NCI-H510A (cell line): ENCODE measurements at places on chromosomes 12 and 14.

GRCh38 chr12:2693980-2694610, 100.7 kb upstream of the FKBP4 start:
- DNase-seq = no peak

- DNase-seq = no peak
Measured at GRCh38 chr12:27666510-27666909, 29.7 kb upstream of the REP15 start.

GRCh38 chr14:85039353-85039626, 490.7 kb upstream of the FLRT2 start:
- DNase-seq = no peak

- no peak for DNase-seq
Measured at GRCh38 chr12:92070864-92071445, 74.7 kb downstream of the BTG1 start.

- peak; percentile 79 for DNase-seq
Measured at GRCh38 chr14:90483571-90483974, 86.7 kb downstream of the CALM1 start.

- DNase-seq = no peak
Measured at GRCh38 chr12:11686120-11686519, 36.6 kb downstream of the ETV6 start.

GRCh38 chr12:56676851-56677580, 11.1 kb downstream of the PTGES3 start:
- DNase-seq = no peak

GRCh38 chr12:60311940-60312339, 716.1 kb downstream of the SLC16A7 start:
- no peak for DNase-seq

- DNase-seq = no peak
Measured at GRCh38 chr12:25126746-25127145, 68.2 kb downstream of the DNAI7 start.

- DNase-seq = no peak
Measured at GRCh38 chr14:30143627-30144026, 216.0 kb upstream of the PRKD1 start.

DNA sequence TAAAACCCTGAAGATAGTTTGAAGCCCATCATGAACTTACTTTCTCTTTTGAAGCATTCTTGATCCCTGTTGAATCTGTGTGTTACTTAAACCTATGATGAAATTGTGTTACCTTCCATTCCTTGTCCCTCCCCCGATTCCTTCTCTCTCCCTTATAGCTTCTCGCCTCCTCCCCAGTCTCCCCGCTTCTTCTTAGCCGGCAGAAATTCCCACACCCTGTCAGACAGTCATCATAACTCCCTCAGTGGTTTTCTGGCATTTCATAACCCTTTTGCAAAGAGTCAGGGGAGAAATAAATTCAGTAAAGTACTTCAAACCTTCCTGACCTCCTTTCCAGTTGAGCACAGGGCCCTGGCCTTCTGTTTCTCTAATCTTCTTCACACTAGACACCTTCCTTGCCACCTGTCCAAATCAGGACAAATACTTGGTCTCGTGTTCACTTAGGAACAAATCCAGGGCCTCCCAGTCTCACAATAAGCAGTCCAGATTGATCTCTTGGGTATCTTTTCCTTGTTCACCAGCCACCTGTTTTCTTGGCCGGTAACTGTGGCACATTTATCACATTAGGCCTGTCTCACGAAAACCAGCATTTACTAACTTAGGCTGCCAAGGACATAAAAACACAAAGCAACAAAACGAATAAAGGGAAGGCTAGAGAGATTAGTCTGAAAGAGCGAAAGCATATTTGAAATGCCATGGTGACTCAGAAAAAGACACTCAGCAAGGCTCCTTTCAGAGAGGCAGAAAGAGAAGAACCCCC, 355.9 kb downstream of the TMTC2 start:
- DNase-seq = no peak

DNA sequence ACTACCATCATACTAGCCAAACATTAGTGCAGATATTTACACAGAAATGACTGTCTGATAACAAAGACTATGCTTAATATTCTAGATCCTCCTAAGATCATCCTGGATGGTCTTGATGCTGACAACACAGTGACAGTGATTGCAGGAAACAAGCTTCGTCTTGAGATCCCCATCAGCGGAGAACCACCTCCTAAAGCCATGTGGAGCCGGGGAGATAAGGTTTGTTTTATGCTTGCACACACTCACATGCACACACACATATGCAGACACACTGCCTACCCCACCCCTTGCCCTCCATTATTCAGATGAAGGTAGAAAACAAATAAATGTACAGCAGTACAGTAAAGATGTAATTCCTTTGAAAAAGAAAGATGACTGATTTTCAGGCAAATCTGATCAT, 44.4 kb upstream of the CHPT1 start:
- no peak for DNase-seq

DNA sequence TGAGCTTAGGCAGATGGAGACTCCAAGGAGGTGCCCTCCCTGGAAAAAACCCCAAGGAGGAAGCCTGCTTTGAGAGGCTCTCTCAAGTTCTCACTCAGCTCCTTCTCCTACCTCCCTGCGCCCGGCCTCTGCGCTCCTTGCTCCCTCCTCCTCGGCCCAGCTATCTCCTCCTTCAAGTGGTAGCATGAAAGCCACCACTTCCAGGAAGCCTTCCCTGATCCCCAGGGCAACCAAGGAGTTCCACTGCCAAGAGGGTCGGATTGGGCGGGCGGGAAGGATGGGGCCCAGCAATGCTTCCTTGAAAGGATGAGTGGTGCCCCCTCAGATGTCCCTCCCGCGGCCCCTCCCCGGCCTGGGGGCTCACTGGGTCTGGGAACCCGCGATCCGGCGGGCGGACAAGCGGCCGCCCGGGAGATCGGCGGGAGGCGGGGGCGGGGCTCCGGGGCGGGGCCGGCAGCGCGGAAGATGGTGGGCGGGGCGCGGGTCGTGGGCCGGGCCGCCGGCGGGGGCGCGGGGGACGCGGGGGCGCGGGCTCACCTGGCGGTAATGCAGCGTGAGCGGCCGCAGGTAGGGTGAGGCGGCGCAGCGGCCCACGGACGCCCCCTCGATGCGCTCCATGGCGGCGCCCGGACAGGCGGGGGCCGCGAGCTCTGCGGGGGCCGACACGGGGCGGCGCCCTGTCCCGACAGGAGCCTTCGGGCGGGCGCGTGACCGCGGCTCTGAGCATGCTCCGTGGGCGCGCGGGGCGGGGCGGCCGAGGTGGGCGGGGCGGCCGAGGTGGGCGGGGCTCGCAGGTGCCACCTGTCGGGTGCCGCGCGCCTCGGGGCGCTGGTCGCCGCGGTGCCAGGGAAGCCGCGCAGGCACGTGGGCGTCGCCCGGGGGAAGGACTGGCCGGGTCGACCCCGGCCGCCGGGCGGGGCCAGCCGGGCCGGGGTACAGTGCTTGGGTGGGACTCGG, at the start of gene NUDT14:
TSS of gene NUDT14 (minus strand) at position 721 of the 957 bp plus-strand sequence. CDS start at position 618, 103 bp downstream.
- DNase-seq = peak; percentile 72

DNA sequence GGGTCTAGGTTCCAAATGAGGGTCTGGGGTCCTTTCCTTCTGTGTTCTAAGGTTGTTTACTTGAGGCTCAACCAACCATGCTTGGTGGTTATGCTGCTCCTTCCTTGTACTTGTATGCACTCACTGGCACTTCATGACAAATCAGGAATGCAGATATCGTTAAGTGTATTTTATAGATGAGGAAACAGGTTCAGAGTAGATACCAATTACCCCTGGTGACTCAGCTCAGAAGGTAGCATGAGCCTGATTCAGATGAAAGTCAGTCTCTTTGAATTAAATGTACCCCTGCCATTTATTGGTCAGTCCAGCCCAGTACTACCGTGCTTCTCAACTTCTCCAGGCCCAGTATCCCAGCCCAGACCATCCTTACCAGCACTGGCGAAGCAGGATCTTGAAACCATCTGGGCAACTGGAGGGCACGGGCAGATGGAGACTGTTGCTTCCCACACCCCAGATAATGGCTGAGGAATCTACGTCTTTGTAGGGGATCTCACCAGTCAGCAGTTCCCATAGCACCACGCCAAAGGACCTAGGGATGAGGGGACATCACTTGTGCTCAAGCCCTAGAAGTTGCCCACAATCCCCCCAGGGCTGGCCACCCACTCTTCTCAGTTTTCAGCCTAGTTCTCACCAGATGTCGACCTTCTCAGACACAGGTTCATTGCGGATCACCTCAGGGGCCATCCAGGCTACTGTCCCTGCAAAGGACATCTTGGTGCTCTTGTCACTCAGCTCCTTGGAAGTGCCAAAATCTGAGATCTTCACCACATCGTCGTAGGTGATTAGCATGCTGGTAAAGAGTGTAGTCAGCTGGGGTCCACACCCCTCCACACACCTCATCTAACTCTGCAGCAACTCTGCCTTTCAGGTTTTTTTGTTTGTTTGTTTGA, 14.3 kb downstream of the MAP3K12 start:
- DNase-seq = no peak

DNA sequence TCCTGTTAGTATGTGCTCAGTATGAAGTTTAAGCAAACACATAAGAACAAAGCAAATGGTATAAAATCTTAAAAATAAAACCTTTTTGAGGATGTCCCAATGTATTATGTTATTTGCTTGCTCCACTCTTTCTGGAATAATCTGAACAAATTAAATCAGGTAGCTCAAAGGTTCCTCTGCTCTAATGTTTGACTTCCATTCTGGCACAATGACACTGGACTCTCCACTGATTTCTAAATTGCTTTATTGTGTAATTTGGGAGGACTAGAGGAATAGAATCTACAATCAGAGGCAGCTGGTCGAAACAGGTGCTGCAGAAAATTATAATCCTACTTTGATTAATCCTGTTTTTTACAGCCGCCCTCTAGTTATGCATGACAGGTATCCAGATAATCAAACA, 523.7 kb upstream of the FOXG1 start:
- DNase-seq = no peak

DNA sequence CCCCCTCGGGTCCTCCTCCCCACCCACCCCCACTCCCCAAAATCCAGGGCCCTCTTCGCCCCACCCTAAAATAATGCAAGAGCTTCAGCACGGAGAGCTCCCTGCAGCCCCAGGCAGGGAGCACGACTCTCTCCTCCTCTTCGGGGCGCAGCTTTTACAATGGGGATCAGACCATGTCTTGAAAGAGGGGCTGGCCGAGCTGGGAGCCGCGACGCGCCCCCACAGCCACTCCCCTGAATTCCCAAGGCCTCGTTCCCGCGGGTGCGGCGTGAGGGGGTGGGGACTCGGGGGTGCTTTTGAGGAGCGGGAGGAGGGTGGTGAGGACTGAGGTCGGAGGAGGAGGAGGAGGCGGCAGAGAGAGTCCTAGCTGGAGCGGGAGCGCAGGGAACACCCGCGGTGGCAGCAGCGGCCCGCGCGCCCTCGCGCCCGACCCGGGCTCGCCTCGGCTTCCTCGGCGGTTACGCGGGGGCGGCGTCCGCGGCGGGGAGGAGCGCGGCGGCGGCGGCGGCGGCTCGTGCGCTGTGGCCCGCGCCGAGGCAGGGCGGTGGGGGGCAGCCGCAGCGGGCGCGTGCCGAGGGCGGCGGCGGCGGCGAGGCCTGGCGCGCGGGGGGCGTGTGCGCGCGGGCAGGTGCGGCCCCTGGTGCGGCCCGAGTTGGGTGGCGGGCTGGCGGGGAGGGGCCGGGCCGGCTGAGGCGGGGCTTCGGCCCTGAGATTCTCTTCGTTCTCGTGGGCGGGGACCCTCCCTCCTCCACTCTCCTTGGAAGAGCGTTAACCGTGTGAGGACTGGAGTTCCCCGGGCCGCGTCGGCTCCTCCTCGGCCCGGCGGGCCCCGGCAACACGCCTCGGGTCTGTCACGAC, at the start of gene ANKS1B:
TSS of gene ANKS1B (minus strand) at position 666 of the 858 bp plus-strand sequence. CDS start 699 bp downstream, outside the sequence.
- peak; percentile 67 for DNase-seq

GRCh38 chr14:60204104-60204842, 39.1 kb upstream of the DHRS7 start:
- DNase-seq = no peak
